Activated naive CD4-positive, alpha-beta T cell (primary cell): ENCODE measurements at places on chromosomes 2 and 18.

GRCh38 chr2:142734770-142735169 is 142.7 kb upstream of the KYNU start:
- no peak for DNase-seq

GRCh38 chr18:12593866-12594265 is 64.0 kb downstream of the SPIRE1 start:
- DNase-seq = no peak

DNA sequence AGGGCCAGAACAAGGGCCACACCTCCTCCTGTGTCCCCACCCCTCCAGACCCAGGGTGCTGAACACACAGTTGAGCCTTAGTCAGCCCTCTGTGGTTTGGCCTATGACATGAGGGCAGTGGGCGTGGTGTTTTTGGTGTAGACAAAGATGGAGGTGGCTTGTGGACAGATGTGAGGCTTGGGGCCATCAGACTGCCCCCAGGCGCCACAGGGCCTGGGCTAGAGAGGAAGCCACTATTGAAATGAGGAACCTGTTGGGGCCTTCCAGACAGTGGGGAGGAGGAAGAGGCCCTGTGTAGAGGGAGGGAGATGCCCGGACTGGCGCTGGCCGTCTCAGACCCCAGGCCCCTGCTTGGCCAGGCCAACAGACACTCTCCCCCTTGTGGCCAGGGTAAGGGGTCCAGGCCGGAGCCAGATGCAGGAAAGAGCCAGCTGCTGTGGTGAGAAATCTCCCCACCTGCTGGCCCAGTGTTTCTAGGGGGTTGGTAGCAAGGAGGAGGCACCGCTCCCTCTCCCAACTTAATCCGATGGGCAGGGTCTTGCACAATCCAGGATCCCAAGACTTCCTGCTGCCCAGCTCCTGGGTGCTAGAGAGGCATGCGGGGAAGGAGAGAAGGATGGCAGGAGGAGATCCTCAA is 53.8 kb downstream of the SMAD7 start:
- DNase-seq = no peak

DNA sequence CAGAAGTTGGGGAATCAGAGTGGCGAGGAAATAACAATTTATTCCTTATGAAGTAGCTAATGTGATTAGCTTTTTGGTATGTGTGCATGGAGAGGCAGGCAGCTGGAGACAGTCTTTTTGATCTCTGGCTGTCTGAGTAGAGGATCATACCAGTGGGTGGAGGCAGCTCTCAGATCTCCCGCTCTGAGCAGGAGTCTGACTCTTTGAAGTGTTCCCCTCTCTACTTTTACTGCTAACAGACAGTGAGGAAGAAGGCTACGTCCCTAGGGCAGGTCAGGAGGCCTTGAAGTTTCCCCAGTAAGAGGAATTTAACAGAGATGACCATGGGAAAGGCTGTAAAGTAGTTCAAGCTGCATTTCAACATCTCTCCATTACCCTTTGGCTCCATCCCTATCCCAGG is 111.9 kb upstream of the REG3A start:
- DNase-seq = no peak

GRCh38 chr2:99086385-99086784 is 55.1 kb upstream of the C2orf15 start:
- no peak for DNase-seq

GRCh38 chr2:235868224-235868623 is 300.0 kb downstream of the GBX2 start:
- no peak for DNase-seq

DNA sequence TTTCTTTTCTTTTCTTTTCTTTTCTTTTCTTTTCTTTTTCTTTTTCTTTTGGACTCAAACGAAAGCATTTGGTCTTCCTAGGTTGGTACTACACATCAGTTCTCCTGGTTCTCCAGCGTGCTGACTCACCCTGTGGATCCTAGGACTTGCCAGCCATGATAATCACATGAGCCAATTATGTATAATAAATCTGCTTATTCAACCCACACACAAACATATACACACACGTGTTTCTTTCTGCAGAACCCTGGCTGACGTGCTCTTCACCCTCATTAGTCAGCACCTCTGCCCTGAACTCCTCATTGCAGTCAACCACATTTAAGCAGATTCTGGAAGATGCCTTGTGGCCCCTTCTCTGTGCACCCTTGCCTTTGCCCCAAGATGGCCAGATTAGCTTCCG is 162.4 kb upstream of the MYT1L start:
- no peak for DNase-seq

- no peak for DNase-seq
These were observed 171.3 kb downstream of the SMAD7 start for GRCh38 chr18:48779462-48779861.

- no peak for DNase-seq
These were observed 184.1 kb downstream of the PTGR3 start for GRCh38 chr18:75024871-75025270.

GRCh38 chr2:202140522-202141252 is 67.6 kb downstream of the KIAA2012 start:
- DNase-seq = no peak

DNA sequence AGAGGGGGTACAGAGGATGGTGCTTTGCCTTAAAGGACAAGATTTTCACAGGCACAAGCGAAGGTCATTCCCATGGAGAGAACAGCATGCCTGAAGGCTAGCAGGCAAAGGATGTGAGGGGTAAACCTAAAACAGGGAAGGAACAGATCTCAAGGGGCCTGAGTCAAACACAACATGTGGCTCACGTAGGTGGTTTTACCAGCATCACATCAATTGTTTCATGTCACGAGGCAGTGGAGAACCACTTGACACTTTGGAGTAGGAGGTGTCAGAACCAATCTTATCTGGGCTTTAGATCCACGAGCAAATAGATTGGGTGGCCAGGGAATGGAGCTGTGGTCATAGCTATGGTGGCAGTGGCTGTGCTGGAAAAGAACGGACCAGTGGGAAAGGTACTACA is 8.4 kb downstream of the COX5B start:
- no peak for DNase-seq

- no peak for DNase-seq
These were observed 62.7 kb upstream of the LYPD1 start for GRCh38 chr2:132732694-132733093.

DNA sequence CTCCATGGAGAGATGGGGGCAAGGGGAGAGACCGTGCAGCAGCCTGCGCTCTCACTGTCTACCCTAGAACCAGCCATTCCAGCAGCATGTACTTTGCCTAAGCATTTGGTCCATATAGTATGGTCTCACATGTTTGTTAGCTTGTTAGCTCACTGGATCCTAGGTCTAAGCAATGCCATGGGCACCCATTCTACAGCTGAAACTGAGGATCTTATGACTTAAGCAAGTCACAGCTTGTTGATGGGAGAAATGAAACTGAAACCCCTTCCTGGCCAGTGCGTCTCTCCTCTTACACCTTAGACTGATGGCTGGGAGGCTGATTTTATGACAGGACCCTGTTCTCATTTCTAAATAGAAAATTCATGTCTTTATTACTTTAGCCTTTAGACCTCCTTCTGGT is 90.1 kb downstream of the EPAS1 start:
- no peak for DNase-seq

GRCh38 chr2:88230911-88231310 is 60.8 kb downstream of the THNSL2 start:
- no peak for DNase-seq

DNA sequence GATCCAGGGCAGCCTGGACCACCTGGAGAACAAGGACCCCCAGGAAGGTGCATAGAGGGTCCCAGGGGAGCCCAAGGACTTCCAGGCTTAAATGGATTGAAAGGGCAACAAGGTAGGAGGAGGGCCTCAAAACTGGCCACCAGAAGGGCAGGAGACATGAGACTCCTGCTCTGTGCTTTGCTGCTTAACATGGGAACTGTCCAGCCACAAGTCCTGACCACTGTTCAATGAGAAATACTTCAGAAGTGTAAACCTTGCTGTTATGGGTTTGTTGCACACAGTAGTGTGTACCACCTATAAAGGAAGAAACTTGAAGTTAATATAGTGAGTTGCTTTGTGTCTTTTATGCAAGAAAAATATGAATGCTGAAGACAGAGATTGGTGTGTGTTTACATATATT is 44.2 kb upstream of the MFF start:
- no peak for DNase-seq

DNA sequence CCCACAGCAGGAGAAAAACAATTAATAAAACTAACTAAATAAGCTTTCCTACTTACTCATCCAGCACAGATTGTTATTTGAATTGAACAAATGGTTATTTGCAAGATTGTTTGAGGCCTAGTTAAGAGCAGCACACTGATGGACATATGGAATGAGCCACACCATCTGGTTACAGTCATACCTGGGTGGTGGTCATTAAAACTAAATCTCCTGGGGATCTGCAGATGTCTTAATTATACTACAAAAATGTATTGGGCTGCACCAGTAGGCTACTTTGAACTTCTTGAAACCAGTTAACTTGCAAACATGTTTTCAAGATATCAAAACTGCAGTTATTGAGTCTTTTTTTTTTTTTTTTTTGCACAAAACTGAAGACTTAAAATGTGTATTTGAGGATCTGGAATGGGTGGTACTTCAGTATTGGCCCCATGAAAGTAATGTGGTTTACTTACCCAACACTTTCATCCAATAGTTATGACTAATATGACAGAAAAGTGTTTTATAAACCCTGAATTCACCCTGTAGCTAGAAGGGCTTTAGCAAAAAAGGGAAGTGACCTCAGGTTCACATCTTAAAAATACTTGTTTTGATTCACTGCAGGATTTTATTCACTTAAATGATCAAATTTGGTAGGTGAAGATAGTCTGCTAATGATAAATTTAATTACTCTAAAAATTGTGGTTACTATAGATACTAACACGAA is 10.8 kb downstream of the AGFG1 start:
- no peak for DNase-seq

DNA sequence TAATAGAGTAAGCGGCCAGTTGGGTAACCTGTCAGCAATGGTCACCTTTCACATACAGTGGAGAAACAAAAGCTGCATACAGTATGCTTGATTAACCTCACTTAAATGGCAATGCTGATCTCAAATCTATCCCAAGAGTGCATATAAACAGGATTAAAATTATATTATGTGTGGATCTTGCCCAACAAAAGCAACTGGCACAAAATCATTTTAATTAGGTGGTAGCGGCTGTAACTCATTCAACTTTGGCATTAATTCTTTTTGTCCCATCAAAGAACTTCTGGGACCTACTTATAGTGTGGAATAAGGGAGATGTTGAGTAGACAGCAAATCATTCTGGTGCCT is 167.8 kb upstream of the VRK2 start:
- no peak for DNase-seq

DNA sequence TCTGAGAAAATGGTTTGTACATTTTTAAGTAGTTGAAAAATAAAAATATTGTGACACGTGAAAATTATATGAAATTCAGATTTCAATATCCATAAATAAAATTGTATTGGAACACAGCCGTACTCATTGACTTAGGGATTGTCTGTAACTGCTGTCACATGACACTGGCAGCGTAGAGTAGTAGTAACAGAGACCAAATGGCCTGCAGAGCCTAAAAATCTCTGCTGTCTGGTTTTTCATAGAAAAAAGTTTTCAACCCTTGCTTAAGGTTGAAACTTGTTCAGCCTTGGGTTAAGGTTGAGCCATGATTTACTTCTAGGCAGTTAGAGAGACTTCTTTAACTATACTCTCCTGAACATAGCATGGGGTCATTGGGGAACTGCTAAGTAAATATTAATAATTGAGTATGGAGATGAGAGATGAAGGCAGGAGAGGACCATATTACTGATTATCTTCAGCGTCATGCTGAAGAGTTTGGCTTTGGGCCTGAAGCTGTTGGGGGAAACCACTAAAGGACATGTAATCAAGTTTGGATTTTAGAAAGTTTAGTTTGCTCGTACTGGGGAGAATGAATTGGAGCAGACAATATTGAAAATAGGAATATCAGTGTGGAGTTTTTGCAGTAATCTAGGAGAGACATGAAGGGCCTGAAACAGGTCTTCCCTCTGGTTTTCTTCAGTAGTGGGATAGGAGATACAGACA is 16.2 kb downstream of the EML4 start:
- DNase-seq = no peak

DNA sequence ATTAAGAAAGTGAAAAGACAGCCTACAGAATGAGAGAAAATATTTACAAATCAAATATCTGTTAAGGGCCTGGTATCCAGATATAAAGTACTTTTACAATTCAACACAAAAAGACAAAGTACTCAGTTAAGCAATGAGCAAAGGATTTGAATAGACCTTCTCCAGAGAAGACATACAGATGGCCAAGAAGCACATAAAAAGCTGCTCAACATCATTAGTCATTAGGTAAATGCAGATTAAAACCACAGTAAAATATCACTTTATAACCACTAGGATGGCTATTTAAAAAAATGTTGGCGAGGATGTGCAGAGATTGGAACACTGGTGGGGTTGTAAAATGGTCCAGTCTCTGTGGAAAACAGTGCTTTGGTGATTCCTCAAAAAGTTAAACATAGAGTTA is 38.9 kb downstream of the RAB31 start:
- DNase-seq = no peak

- no peak for DNase-seq
These were observed 29.6 kb upstream of the IL1R1 start for GRCh38 chr2:102112692-102113665.

DNA sequence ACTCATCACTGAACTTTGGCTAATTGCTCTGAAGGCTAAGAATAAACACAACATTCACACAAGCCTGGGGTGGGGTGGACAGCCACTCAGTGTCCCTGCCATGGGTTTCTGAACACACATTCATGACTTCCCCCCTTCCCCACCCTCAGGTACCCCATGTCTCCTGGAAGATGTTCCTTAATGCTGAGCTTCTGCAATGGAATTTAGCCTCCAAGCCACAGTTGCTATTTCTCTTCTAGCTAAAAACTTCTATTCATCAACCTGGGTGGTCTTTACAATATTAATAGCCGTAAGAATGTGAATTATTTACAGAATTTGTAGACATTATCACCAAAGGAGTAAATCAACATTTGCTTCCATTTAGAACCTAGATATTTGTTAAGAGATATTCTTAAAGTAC is 175.1 kb downstream of the ACKR3 start:
- DNase-seq = no peak

DNA sequence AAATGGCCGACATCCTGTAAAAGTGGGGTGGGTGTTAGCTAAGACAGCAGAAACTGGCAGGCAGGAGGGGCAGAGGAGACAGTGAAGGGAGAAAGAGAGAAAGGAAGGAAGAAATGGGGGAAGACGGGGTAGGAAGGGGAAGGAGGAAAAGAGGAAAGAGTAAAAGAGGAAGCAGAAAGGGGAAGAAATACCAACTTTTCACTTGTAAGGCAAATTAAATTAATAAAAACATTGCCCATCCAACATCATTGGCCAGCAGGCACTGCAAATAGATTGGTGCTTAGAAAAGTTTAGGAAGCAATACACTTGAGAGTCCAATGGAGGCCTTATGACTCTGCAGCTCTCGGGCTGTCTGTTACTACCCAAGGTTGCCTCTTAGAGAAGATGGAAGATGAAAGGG is 116.7 kb downstream of the TNS1 start:
- no peak for DNase-seq

GRCh38 chr2:102753563-102754159 is 8.2 kb upstream of the TMEM182 start:
- DNase-seq = no peak

GRCh38 chr18:58013241-58014211 is 30.5 kb upstream of the NEDD4L start:
- no peak for DNase-seq

- no peak for DNase-seq
These were observed 363.0 kb upstream of the FANCL start for GRCh38 chr2:58604096-58604495.

- DNase-seq = no peak
These were observed 19.2 kb upstream of the GRP start for GRCh38 chr18:59200787-59201186.
